Stimulated activated CD4-positive, alpha-beta T cell treated with anti-CD3 and anti-CD28 coated beads, Interleukin-4, amount 100 ng/mL, for 4 hours (primary cell): ENCODE measurements at places on chromosomes 3 and 15.

DNA sequence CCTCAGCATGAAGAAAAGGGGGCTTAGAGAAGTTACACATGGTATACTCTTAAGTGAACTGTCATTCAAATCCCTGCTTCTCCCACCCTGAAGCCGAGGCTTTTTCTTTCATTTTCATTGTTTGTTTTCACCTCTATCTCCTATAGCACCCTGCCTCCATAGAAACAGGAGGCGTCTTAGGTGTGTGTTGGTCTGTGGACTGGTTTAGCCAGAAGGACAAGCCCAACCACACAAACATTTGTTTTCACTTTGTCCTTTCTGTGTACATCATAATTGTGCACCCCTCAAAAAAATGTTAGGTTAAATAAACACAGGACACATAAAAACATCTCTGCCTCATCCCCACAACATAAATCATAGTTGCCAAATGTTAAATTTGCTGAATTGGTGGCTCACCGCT, 73.3 kb upstream of the UBE2E2 start:
- DNase-seq = no peak

DNA sequence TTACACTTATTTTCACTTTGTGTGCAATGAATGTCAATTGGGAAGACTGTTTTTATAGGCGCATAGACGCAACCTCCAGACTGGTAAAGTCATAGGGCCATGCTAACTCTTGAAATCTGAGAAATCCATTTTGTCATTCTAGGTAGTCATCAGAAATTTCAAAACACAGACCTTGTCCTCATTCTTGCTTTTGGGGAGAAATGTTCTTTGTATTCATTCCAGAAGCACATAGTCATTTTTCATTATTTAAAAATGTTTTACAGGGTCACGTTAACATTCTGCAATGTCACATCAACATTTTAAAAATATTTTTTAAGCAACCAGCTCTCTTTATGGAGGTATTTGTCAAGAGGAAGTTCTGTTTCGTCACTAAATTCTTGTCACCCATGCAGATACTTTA, 898.4 kb downstream of the PDCD6IP start:
- DNase-seq = no peak

- DNase-seq = no peak
Measured at GRCh38 chr15:94131875-94132274, 99.5 kb upstream of the MCTP2 start.

DNA sequence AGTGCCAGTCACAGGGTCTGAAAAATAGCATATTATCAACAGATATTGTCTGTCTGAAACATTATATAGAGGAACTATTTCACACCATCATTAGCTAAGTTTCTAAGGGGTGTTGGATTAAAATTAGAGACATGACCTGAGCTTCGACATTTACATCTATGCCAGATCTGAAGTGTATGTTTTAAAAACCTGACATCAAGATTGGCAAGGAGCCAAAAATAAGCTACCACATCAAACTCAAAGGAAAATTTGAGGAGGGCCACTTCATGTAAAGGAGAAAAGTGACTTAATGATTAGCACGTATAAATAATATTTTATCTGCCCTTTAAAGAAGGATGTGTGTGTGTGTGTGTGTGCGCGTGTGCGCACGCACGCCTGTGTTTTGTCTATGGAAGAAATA, 752.0 kb upstream of the GRM7 start:
- no peak for DNase-seq

- no peak for DNase-seq
Measured at GRCh38 chr15:39944726-39945125, 10.8 kb downstream of the EIF2AK4 start.
